Globus pallidus (tissue), 1 donor: ENCODE measurements at places on chromosomes 1 and 21.
A peak's percentile ranks its signal among the peaks of the same experiment; 100 is the strongest.

- peak; percentile 43 for DNase-seq
Measured at GRCh38 chr1:37083603-37084002, 49.3 kb upstream of the GRIK3 start.

- DNase-seq = no peak
Measured at GRCh38 chr1:3550511-3551289, 60.6 kb downstream of the MEGF6 start.

GRCh38 chr1:207022996-207023679 is 9.4 kb downstream of the C1orf116 start:
- DNase-seq = no peak

DNA sequence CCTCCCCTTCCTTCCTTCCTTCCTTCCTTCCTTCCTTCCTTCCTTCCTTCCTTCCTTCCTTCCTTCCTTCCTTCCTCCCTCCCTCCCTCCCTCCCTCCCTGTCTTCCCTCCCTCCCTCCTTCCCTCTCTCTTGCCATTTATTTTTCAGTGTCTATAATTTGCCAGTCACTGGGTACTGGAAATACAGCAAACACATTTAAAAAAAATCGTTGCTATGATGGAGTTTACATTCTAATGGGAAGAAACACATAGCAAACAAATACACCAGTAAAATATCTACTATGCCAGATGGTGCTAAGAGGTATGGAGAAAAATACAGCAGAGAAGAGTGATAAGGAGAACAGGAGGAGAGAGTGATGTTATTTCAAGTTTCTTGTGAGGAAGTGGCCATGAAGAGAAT is 309.5 kb downstream of the CTH start:
- DNase-seq = no peak

DNA sequence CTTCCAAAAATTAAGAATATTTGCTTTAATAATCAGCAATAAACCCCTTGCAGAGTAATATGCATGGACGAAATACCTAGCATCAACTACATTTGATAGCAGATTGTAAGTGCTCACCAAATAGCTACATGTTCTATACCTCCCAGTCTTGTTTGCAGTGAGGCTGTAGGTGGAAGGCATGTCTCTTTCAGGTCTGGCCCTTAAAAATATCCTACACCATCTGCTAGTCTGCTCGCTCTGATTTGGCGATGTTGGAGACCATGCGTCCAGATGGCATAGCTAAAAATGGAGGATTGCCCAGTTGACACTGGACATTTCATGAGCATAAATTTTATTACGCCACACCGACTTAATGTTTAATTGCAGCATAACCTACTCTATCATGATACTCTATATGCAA is 47.1 kb downstream of the SSX2IP start:
- no peak for DNase-seq

- no peak for DNase-seq
Measured at GRCh38 chr1:41021526-41022308, at the start of gene SLFNL1. TSS of gene SLFNL1 (minus strand) at chr1:41021725. CDS start at chr1:41020660, 1,065 bp downstream.

- DNase-seq = no peak
Measured at GRCh38 chr1:39508857-39509305, 17.4 kb downstream of the BMP8A start.

DNA sequence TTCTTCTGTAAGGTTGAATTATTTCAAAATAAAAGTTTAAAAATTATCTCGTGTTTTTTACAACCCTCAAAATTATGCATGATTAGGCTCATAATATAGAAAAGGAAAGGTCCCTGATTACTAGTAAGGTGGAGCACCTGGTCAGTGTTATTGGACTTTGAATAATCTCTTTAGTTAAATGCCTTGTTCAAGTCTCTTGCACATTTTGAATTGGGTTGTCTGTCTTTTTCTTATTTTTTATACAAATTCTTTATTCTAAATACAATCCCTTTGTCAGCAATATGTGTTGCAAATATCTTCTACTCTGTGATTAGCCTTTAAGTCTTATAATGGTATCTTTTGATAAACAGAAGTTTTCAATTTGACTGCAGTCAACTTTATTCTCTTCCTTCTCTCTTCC is 100.7 kb upstream of the TNFSF4 start:
- no peak for DNase-seq
